Pancreas (tissue), 10 donors: ENCODE measurements at places on chromosomes 5 and 9.

DNA sequence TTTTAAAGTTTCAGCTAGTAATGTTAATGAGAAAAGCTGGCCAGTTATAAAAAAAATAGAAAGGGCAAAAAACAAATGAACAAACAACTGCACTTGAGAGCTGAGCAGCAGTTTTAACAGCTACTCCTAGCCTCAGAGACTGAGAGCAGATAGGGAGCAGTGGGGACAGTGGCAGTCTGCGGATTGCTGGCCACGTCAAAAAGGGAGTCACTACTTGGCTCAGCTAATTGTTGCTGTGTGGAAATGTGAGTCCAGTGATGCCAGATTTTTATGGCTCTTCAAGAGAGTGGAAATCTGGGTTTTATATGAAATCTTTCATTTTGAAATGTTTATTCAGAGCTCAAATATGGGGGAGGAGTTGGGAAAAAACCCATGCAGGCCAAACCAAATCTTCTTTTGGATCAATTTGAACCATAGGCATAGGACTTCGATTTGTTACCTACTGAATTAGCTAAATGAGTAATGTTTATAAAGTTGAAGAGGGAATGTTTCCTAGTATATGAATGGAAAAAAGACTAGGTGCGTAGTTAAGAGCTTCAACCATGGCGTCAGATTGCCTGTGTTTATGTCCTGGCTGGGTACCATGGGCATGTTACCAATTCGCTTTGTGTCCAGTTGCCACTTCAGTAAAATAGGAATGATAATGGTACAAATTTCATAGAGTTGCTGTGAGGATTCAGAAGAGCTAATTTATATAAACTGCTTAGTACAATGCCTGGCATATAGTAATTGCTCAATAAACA lies 102.1 kb downstream of the PAM start:
- no peak overlapping the region for H3K27ac ChIP-seq

GRCh38 chr5:1480217-1480616 lies 35.0 kb upstream of the SLC6A3 start:
- no peak for DNase-seq
- H3K36me3 ChIP-seq = no peaks in the 10 kb centered on the region
- no peaks in the 10 kb centered on the region for H3K27me3 ChIP-seq
- H3K4me3 ChIP-seq = no peak overlapping the region
- H3K27ac ChIP-seq = peak overlapping the region; percentile 15

DNA sequence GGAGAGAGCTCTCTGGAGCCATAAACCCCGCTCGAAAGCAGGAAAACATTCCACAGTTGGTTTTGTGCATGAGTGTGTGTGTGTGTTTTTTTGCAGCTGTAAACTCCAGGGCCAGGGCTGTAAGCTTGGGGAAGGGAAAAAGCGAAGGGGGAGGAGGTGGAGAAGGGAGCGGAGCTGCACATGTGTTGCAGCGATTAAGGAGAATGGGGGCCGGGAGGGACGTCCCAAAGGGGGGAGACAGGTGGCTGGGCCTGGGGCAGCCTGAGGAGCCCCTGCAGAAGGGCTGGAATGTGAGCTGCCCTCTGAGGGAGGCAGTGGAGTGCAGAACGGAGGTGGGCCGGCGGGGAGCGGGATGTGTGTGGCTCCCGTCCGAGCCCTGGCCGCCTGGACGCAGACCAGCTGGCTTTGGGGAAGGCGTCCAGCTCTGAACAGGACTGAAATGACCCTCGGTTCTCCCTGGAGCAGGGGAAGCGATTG lies 2.7 kb upstream of the MYMK start:
- H3K27ac ChIP-seq = no peak overlapping the region
- DNase-seq = no peak
- no peak overlapping the region for H3K4me3 ChIP-seq
- H3K27me3 ChIP-seq = no peaks in the 10 kb centered on the region
- H3K4me1 ChIP-seq = no peaks in the 10 kb centered on the region

- no peaks in the 10 kb centered on the region for H3K27me3 ChIP-seq
- H3K27ac ChIP-seq = no peak overlapping the region
- H3K4me3 ChIP-seq = no peak overlapping the region
- no peaks in the 10 kb centered on the region for H3K36me3 ChIP-seq
- no peaks in the 10 kb centered on the region for H3K4me1 ChIP-seq
- no peak for DNase-seq
Measured at GRCh38 chr5:74838262-74838661, 27.9 kb downstream of the FAM169A start.
